ENCODE measurements at places on chromosomes 2 and 18. TPM values are rescaled to one million over a fixed set of nuclear protein-coding genes. Genes with fewer than 3 reads are reported as not detected.

RGPD3 gene
- 0.07 TPM for polyA plus RNA-seq

MYO3B gene
- polyA plus RNA-seq: 0.54 TPM

SLC30A3 gene
- polyA plus RNA-seq: 0.33 TPM

GRCh38 chr2:205022841-205023240 is 477.6 kb downstream of the PARD3B start:
- no peak for DNase-seq

DNA sequence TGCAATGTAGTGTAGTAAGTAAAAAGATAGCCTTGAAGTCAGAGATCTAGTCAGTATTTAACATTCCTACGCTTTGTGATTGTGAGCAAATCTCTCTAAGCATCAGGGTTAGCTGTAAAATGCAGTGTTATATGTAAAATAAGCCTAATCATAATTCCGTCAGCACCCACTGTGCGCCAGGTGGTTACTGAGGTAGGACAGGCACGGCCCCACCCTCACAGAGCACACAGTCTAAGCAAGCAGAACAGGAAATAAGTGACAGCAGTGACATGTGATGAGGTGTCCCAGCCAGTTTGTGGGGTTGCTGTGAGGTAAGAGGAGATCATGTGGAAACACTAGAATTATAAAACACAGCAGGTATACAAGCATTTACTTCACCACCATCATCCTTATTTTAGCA is 267.1 kb downstream of the ICOS start:
- no peak for DNase-seq

GRCh38 chr2:127155947-127156346 is 49.0 kb upstream of the BIN1 start:
- DNase-seq: peak; percentile 72

DNA sequence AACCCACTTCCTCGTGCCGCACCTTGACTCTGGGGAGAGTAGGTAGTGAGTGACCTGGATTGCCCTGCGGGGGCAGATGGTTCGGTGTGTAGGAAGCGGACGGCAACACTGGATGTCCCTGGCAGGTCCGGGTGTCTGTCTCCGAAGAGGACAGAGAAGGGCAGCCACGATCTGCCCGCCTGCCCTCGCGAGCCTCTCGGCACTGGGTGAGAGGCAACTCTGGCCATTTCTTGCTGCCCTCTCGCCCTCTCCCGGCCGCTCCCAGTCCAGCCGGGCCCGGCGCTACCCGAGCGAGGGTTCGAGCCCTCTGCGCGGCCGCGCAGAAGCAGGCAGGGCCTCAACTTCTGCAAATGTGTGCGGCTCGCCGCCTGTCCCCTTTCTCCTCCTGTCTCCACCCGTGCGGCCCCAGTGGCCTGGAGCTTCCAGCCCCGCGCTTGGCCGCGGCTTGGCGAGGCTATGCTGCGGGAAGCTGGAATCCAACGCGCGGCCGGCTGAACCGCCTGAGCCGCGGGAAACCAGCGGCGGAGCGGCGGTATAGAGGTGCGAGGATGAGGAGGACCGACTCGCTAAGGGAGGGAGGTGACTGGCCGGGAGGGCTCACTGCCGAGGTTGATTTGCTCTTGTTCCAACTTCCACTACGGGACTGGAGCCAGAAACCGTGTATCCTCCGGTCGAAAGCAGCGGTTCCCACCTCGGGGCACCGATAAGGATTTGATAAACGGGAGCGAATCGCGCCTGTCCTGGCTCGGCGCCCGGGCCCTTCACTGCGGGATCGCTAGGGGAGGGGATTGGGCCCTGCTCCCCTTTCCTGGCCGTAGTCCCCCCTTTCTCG is 1.5 kb downstream of the EPAS1 start:
- DNase-seq: peak; percentile 34

GRCh38 chr2:225326969-225327368 is 72.5 kb upstream of the NYAP2 start:
- DNase-seq: no peak

DNA sequence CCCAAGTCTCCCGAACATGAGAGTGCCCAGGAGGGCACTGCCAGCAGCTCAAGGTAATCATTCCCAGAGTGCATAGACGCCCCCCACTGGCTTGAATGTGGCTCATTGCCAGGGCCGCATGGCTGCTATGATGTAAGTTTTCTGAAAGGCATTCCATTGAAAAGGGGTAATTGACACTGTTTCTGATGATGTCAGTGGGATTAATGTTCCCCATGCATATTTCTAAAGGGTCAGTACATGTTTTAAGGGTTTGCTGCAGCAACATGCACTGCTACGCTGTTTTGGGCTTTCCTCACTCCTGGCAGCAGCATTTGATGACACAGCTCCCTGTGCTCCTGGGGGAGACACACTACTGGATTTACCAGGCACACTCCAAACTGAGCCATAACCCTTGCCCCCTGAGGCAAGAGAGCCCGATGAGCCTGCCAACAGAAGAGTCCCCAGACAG is 36.7 kb downstream of the KIAA2012 start:
- DNase-seq: no peak

DNA sequence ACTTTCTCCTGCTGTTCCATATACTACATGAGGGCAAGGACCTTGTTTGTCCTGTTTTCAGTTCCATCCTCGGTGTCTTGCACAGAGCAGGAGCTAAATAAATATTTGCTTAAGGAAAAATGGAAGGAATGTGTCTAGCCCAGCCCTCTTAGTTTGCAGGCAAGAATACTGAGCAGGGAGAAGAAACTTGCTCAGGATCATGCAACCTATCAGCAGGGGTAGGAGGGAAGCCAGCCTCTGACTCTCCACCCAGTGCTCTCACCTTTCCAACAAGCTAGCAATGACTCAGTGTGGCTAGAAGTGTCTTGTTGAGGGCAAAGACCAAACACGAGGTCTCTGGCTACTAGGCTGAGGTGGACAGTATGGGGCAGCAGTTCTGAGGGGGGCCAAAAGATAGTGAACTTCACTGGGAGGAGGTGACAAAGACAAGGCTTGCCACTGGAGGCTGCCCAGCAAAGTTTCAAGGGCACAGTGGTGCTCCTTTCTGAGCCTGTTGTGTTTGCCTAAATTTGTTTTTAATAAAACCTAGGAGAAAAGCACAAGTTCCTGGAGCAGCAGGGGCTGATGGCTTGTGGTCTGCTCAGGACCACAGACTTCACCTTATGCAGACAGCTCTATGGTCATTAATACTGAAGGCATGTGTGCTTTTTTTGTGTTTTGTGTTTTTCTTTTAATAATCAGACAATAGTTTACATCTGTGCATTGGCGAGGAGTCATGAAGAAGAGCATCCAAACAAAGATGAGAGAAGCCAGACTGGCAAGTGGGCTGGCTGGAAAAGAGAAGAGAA is 49.1 kb upstream of the CTAGE1 start:
- DNase-seq: peak; percentile 54

- DNase-seq: no peak
Measured at GRCh38 chr2:20737505-20737904, 70.6 kb downstream of the GDF7 start.
